SK-MEL-5 (cell line): ENCODE measurements at places on chromosomes 3 and 15.
A peak's percentile ranks its signal among the peaks of the same experiment; 100 is the strongest.

GRCh38 chr3:123157209-123157597 lies 44.5 kb upstream of the SEC22A start:
- no peak for DNase-seq

- no peak for DNase-seq
Observed at GRCh38 chr15:63524316-63525015, 20.1 kb downstream of the USP3 start.

DNA sequence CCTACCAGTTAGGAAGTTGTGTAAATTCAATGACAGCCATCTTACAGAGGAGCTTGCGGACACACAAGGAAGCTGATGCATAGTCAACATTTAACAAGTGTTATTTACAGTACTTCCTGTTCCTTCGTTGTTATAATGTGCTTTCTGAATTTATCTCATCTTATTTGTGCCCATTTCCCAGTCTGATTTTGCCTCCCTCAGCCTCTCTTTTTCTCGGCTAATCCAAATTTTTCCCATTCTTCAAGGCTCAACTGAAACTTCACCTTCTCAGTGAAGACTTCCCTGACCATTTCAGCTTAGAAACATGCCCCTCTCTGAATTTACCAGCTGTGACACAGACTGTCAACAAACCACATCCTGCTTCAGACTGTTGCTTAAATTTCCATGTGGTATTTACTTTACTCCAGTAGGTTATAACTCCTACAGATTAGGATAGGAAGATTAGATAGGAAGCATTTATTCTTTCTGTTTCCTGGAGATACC lies 55.7 kb upstream of the CP start:
- DNase-seq: no peak

DNA sequence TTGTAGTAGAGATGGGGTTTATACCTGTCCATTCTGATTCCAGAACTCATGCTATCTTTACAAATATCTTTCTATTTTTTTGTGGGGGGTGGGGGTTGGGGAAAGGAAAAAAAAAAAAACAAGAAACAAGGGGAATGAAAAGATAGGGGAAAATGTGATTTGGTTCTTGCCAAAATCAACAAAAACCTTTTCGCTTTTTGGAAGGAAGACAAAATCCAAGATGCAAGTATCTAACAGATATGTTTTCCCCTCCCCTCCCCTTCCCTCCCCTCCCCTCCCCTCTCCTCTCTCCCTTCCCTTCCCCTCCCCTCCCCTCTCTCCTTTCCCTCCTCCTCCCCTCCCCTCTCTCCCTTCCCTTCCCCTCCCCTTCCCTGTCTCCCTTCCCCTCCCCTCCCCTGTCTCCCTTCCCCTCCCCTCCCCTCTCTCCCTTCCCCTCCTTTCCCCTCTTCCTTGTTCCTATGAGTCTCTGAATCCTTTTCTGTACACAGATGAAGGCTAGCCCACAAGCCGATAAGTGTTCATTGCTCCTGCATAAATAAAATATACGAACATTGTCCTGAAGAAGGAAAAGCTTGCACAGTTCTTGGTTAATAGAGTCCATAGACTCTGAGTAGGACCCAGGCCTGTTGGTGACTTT lies 551.9 kb downstream of the EDEM1 start:
- no peak for DNase-seq

DNA sequence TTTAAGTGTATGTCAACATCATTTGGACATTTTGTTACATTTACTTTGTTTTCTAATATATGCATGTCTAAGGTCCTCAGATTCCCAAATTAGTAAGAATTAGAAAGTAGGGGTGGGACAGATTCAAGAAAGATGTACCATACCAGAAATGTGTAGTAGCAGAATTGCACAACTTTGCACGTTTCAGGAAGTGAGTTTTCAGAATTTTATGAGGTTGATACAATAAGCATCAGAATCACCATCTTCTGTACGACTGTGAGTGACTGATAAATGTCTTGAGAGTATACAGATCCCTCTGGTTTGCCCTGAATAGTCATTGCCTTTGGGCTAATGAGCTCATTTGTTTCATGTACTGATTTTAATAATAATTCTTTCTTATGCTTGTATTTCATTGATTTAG lies 9.3 kb downstream of the ARIH2 start:
- DNase-seq: no peak

- no peak for DNase-seq
Observed at GRCh38 chr15:71654042-71654719, 156.2 kb upstream of the NR2E3 start.

DNA sequence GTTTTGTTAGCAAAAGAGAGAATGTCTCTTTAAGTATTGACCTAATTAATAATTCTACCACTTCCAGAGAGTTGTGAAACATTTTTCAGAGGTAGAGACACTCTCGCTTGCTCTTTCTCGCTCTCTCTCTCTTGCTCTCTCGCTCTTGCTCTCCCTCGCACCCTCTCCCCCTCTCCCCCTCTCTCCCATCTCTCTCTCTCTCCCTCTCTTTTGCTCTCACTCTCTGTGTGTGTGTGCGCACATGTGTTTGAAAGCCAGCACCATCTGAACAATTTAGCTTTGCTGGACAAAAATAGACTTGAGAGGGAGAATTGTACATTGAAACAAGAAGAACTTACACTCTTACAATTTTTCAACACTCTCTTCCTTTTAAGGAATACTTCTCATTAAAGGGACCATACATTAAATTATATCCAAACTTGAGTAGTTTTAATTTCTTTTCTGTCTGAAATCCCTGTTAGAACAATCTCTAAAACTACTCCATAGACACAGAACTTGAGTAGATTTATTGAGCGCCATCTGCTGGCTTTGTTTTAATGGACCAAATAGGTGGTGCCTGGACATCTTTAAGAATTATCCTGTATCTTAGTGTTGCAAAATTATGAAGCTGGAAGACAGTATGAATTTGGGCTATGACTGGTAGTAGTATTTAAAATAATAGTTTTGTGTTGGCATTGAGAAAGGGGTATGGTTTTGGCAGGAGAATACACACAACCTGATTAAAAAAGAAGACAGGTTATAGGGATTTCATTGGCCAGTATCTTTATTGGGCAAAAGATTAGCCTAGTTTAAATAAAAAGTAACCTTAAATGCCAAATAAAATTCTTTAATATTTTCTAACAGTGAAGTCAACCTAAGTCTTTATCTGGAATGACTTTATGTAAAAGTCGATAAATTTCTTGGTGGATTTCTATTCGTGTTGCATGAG lies 124.6 kb downstream of the AKAP13 start:
- DNase-seq: peak; percentile 77

DNA sequence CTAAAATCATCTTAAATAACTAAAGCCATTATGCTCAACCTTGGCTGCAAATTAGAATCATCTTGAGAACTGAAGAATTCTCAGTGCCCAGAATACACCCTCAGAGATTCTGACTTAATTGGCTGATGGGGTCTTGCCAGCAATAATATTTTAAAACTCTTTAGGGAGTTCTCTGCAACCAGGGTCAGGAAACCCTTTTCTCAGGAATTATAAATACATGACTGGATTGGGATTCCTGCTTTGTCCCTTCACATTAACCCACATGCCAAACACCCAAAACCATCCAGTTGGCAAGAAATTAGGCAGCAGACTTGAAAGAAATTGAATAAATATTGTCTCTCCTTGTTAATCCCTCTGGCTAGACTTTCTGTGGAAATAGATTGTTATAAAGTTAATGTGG lies 482.3 kb upstream of the NECTIN3 start:
- no peak for DNase-seq

GRCh38 chr15:83930392-83931212 lies 276.7 kb downstream of the ADAMTSL3 start:
- DNase-seq: no peak
